Activated CD4-positive, alpha-beta T cell treated with anti-CD3 and anti-CD28 coated beads for 48 hours (primary cell): ENCODE measurements at places on chromosomes 1 and 21.

- DNase-seq = no peak
These were observed 26.8 kb downstream of the SESN2 start for GRCh38 chr1:28286111-28286510.

DNA sequence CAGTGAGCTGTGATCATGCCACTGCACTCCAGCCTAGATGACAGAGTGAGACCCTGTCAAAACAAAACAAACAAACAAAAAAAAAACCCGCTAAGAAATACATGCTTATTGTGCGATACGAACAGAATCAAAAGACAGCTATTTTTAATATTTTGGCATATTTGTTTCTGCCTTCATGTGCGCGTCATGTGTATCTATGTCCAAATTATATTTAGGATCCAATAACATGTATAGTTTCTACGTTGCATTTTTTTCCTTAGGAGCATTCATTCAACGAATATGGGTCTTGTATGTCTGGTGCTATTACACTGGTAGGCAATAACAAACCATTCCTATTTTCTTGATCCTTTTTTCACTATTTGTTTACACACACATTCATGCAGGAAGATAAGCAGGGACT is 1.8 kb downstream of the CD46 start:
- no peak for DNase-seq

DNA sequence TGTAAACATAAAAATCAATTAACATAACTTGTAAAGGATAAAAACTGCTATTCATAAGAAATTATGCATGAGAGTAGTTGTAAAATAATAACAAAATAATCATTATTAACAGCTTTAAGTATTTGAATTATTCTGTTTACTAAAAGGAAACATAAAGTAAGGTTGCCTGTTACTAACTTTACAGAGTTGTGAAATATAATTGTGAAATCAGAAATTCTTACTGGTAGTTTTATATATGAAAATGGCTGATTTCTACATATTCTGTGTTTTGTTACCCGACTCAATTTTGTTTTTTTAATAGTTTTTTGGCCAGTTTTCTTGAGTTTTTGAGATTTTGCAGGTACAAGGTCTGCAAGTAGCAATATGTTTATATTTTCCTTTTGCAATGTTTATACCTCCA is 27.8 kb downstream of the FNBP1L start:
- DNase-seq = no peak

- no peak for DNase-seq
These were observed 78.0 kb upstream of the RNPC3 start for GRCh38 chr1:103447471-103447870.

DNA sequence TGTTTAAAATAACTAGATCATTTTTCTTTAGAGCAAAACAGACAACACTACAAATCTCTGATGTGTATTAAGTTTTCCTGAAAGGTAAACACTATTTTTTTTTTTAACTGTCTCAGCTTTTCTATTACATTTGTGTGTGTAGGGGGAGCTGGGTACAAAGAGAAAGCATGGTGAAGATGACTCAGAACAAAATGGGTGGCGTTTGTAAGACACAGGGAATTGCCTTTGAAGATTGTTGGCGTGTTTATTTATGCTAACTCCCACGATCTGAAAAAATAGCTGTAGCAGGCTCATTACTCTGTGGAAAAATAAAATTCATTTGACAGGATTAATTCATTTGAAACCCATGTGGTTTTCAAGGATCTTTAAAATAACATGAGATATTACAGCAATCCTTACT is 285.1 kb downstream of the RYR2 start:
- DNase-seq = no peak

DNA sequence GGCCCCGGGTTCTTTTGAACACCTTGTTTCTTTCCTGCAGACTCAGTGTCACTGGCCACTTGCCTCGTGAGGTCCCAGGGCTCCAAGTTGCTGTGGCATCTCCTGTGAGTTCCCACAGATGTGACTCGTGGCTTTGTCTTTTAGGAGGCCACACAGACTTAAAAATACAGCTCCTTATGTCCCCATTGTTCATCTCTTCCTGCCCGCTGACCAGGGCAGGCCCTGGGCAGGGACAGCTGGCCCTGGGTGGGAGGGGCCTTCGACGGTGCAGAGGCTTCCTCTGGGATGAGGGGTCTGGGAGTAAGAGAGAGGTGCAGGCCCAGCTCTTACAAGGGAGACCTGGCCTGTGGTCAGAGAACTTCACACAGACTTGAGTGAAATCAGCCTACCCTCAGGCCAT is 15.6 kb downstream of the LDLRAP1 start:
- DNase-seq = no peak

GRCh38 chr1:156073740-156074139 is 8.5 kb downstream of the MEX3A start:
- DNase-seq = no peak

- DNase-seq = no peak
These were observed 14.1 kb downstream of the F5 start for GRCh38 chr1:169572187-169572586.

GRCh38 chr1:50329332-50329932 is 93.8 kb downstream of the DMRTA2 start:
- no peak for DNase-seq

GRCh38 chr1:31587720-31588423 is 11.6 kb downstream of the TINAGL1 start:
- DNase-seq = peak; percentile 72

DNA sequence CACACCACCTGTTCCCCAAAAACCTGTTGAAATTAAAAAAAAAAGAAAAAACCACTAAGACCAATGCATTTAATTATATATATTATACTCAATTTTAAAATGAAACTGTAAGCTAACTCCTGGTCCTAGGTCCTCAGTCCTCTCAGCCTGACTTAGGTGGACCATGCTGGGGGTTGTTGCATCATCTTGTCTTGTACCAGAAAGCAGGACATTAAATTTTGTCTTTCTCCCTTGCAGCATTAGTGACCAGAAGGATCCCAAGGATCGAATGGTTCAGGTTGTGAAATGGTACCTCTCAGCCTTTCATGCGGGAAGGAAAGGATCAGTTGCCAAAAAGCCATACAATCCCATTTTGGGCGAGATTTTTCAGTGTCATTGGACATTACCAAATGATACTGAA is 97.6 kb downstream of the NRDC start:
- DNase-seq = no peak

DNA sequence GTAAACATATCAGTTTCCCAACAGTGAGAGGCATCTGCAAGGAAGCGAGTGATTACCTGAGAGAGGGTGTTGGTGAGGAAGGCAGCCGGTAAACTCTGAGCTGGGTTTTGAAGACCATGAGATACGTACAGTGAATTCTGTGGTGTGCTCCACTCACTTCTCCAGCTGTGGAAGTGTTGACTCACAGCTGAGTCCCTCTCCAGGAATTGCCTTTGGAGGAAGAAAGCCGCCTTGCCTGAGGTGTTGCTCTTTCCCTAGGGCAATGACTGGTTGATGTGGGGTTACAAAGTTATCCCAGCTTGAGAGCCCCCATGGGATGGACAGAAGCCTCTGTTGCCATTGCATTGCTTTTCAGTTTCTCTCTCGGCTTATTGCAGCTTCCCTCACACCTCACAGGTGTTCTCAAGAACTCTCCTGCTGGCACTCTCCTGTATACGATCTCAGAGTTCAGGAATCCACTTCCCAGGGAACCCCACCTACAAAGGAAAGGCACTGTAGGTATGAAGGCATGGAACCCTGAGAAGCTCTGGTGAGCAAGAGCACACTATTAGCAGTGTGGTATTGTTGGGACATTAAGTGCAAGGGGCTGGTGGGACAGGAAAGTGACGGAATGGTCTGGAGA is 10.8 kb downstream of the NHLH1 start:
- DNase-seq = no peak

DNA sequence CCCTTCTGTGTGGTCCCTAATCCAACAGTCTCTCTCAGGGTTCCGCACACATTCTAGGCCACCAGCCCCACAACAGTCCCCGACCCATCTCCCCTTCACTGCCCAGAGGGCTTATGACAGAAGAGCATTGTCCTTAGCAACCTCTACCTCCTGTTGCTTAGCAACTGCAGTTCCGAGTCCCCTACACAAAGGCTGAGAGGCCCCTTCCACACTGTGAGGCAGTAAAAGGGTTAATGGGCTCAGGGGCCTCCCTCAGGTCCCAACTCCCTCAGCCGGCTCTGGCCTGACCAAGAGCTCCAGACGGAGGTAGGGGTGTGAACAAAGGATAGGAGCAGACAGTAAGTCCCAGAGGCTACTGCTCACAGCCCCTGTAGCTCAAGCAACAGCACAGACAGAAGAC is 4.3 kb downstream of the IGSF9 start:
- no peak for DNase-seq

DNA sequence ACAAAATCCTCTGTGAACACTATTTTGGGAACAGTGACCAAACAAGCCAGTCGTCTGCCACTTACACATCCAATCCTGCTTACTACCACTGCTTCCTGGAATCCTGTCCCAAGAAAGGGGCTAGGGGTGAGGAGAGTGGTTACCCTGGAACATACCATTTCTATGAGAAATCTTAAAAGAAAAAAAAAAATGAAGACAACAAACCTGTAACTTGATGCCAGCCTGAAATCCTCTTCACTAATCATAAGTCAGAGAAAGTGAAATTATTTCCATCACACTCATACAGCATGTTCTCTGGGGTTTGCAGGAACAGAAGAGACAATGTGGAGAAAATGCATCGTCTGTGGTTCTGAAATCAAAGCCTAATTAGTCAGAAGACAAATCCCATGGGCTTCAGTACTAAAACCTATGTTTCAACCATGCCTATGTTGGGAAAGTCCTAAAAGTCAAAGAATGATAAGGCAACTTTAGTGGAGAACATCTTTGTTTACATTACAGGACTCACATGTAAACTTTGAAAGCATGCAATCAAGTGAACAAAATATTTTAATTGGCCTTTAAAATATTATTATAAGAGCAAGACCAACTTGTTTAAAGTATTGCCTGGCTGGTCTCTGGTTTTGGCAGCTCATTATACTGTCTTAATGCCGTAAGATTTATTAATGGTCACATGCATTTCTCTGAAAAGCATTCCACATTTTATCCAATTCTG is 220.7 kb downstream of the LTN1 start:
- DNase-seq = no peak

GRCh38 chr1:2411801-2412394 is 466 bp downstream of the PEX10 start:
- no peak for DNase-seq

GRCh38 chr1:168488138-168488537 is 55.7 kb downstream of the XCL2 start:
- no peak for DNase-seq

DNA sequence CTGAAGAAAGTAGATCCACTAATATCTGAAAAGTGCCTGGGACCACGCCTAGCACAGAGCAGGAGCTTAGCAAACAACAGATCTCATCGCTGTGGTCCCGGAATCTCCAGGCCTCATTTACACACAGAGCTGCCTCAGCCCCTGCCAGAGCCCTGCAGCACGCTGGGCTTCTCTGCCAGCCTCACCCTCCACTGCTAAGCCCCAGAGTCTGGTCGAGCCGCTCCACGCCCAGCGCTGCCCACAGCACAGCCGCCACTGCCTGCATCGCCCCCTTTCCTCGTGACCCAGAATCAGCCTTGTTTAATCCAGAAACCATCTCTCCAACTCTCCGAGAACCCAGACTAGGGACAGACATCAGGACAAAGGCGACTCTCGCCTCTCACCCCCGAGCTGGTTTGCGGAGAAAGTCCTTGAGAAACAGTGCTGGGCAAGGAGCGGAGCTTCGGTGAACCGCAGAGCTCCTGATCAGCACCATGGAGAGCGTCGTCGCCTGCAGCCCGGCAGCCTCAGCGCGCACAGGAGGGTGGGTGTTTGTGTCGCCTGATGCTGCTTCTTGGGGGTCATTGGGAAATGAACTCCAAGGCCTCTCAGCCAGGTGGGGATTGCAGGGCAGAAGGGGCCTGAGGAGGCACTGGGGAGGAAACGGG is 145.1 kb downstream of the NPHP4 start:
- DNase-seq = peak; percentile 10

DNA sequence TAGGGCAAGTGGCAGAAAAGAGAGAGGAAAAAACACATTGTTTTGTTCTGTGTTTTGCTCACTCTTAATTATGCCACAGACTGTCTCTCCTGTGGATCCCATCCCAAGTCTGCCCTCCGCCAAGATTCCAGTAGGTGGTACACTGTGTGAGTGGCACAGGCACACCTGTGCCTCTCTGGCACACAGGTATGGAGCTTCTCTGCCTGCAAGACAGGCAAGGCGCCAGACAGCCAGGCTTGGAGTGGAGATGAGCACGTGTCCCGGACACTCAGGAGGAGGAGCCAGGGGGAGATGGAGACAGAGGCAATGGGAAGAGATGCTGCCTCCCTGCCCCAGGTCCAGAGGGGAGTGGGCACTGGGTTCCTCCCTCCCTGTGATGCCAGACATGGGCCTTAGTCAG is 6.5 kb upstream of the GRIK3 start:
- DNase-seq = no peak

DNA sequence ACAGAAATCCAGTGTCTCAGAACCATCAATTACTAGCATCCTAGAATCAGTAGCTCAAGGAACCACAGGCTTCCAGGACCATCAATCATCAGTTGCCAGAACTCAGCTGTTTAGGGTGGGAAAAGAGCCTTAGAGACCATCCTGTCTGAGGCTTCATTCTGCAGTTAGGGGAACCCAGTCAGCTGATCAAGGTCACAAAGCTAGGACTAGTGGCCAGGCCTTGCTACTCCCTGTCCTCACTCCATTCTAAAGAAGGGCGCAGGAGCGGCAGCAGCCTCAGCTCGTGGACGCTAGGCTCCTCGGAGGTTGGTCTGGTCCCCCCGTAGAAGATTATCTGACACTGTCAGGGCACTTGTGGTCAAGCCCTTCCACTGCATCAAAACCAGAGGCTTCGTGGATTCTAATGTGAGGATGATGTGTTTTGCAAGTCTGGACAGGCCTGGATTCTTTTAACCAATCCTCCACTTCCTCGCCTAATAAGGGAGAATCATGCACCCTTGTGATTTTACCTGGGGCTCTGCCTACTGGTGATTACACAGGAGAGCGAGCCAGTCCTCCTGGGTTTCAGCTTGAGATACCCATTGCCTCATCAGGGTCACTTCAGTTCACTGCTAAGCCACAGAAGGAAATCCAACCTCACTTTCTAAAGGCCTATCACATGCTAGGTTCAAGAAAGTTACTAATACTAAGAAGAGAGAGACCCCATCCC is 41.7 kb upstream of the IFFO2 start:
- no peak for DNase-seq
